ENCODE measurements at places on chromosomes 12 and 14. TPM values are rescaled to one million over a fixed set of nuclear protein-coding genes. Genes with fewer than 3 reads are reported as not detected.

INSM2 gene
- 0.05 TPM for total RNA-seq

STON2 gene
- 6.1 TPM for total RNA-seq

OTOGL gene
- total RNA-seq = 0.42 TPM

P2RX4 gene
- total RNA-seq = 14.4 TPM

CCND2 gene
- total RNA-seq = 53.6 TPM

GLT8D2 gene
- 1.4 TPM for total RNA-seq

NOS1 gene
- 0.05 TPM for total RNA-seq

FAIM2 gene
- total RNA-seq = 0.24 TPM

B4GALNT3 gene
- 3.1 TPM for total RNA-seq

GPR68 gene
- total RNA-seq = 1.4 TPM

ATP6V1D gene
- 103 TPM for total RNA-seq

SLC7A8 gene
- 3.2 TPM for total RNA-seq

KDM2B gene
- total RNA-seq = 26.4 TPM

TMEM52B gene
- 0.14 TPM for total RNA-seq

OR4K5 gene
- total RNA-seq = not detected

BEGAIN gene
- total RNA-seq = 0.42 TPM

L3HYPDH gene
- 11.9 TPM for total RNA-seq

PLEK2 gene
- total RNA-seq = 34.0 TPM
